ENCODE measurements at places on chromosomes 6 and 20.

DNA sequence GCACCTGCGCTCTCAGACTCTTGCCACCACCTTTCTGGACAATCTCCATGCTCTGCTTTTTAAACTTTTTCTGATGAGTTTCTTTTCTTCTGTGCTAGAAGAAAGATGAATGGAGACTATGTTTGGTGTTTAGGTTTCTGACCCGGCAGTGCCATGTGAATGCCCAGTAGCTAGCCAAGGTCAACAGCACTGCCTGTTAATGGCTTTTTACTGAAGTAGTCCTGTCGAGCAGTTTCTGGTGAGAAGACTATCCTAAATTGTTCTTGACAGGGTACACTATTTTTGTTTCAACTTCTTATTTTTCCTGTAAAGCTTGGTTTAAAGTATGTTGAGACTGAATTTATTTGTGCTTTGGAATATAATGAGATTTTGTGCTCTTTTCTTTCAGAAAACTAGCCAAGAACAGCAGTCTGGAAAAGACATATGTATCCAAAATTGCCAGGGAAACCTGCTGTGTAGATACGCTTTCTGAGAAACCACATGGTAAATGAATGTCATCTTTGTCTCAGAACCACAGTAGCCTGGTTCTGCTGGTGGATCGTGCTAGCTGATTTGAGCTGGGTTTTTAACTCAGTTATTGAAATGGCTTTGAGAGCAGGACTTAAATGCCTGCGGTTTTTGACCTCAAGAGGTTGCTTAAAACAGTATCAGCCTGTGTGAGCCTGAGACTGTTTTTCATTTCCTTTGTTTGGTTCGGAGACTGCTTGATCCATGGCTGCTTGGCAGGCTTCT lies 48.1 kb downstream of the KCNS1 start:
- no peak for DNase-seq

DNA sequence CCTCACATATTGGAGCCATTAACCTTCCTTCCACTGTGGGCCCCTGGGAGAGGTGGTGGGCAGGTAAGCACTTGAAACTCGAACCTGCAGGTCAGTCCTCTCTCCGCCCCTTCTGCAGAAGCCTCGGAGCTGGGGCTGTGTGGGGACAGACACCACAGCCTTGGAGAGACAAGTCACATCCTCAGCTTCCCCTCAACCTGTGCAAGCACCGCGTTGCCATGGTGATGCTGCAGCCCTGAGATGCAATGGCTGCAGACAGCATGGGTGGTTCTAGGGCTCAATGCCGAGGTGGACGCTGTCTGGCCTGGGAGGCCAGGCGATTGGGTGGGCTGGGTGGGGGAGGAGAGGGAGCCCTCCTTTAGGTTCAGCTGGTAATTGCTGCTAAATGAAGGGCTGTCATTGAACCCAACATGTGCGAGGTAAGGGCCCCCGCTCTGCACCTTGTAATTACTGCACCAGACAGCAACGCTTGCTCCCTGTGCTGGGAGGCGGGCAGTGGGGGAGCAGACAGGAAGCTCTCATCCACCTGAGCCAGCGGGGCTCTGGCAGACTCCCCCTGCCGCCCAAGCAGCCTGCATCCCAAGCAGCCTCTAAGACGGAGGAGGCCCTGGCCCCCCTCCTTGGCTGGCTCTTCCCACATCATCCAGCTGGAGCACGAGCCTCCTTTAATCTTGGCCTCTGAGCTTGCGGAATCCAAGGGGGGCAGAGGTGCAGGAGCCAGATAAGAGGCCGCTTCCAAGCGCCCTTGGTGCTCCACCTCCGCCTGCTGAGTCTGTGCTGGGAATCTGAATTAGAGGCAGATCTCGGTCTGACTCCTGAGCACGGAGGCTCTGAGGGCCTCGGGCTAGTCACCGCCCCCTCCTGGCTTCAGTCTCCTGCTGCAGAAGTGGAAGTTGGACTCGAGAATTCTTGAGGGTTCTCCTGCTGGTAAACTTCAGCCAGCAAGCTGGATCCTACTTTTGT lies 39.8 kb upstream of the CDH22 start:
- no peak for DNase-seq

- DNase-seq = no peak
Measured at GRCh38 chr6:25637960-25638434, 14.0 kb upstream of the SCGN start.

DNA sequence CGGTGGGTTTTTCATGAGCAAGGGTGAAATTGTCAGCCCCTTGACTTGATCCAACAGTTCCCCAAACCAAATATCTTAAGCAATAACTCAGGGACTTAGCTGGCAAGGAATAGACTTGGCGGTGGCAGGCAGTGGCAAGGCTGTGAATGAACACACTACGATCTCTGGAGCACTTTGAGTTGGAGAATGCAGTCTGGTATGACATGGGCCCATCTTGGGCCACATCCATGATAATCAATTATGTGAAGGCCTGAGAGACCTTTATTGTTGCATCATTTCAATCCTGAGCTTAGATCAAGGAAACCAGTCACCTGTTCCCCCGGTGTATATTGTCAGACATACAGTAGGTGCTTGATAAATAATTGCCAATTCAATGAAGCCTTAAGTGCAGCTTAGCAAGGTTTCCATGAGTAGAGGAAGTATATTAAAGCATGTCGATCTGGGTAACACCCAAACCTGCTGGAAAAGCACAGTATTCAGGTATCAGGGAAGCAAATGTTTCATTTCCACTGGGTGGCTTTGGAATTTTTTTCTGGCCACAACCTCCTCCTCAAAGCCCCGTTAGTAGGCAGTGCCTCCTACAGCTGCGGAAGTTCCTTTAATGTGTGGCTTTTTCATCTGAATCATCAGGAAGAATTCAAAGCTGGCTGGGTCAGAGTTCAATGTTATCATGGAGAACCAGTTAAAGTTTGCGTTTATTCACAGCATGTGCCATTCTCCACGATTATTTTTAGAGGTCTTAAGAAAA lies 10.2 kb downstream of the CASS4 start:
- no peak for DNase-seq

- DNase-seq = no peak
Measured at GRCh38 chr20:47789081-47789763, 3.9 kb upstream of the SULF2 start.
